Large intestine (tissue), 12 donors: ENCODE measurements at places on chromosomes 12 and 14. TPM values are rescaled to one million over a fixed set of nuclear protein-coding genes. Genes with fewer than 3 reads are reported as not detected.

CLSTN3 gene
- polyA plus RNA-seq: 71.7 TPM

NRIP2 gene
- polyA plus RNA-seq: 4.2 TPM

PRPH gene
- 115 TPM for polyA plus RNA-seq

USP5 gene
- 49.7 TPM for polyA plus RNA-seq

OAS2 gene
- polyA plus RNA-seq: 2.9 TPM

NOC4L gene
- 13.5 TPM for polyA plus RNA-seq

NEUROD4 gene
- polyA plus RNA-seq: 0.01 TPM

ANKRD33 gene
- 0.06 TPM for polyA plus RNA-seq

LRP1 gene
- 100 TPM for polyA plus RNA-seq

NOVA1 gene
- 11.6 TPM for polyA plus RNA-seq

TROAP gene
- polyA plus RNA-seq: 15.8 TPM

SRRM4 gene
- 1.6 TPM for polyA plus RNA-seq

DCAF11 gene
- 98.9 TPM for polyA plus RNA-seq

C12orf56 gene
- polyA plus RNA-seq: 0.22 TPM
